ENCODE measurements at places on chromosomes 4 and X.

GRCh38 chr4:188778905-188779304 lies 639.7 kb downstream of the TRIML1 start:
- no peak for DNase-seq

- DNase-seq: no peak
Observed at GRCh38 chrX:153474718-153475117, 4.3 kb upstream of the HAUS7 start.

DNA sequence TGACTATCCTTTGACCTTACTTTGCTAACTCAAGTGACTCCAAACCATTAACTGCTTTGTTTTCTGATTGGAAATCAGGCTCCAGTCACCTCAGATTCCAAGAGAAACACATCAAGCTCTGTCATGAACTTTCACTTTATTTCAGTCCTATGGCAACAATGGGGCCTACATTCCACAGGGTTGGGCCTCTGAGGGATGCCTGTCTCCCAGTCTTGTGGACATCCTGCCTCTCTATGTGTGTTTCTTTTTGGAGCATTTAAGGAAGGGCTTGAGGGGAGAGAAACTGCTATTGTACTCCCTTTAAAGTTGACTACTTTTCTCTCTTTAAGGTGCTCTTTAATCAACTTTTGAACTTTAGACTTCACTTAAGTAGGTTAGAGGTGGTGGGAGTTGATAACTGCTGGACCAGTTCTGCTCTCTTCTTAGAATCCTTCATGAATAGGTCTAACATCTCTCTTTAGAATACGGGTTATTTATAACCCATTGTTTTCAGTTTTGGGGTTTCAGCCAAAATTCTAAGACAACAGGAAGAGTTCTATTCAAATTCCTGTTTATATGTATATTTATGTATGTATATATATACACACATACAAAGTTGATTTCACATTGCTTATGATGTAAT lies 274.3 kb upstream of the NR3C2 start:
- no peak for DNase-seq

DNA sequence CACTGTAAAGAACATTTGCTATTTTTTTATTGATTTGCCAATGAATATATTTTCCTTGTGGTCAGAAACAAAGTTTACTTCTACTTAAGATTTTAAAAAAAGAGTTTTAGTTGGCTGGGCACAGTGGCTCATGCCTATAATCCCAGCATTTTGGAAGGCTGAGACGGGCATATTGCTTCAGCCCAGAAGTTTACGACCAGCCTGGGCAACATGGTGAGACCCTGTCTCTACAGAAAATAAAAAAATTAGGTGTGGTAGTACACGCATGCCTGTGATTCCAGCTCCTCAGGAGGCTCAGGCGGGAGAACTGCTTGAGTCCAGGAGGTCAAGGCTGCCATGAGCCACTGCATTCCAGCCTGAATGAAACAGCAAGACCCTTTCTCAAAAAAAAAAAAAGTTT lies 36.8 kb downstream of the LRP2BP start:
- DNase-seq: no peak

GRCh38 chr4:120052856-120053255 lies 13.8 kb downstream of the MAD2L1 start:
- no peak for DNase-seq

DNA sequence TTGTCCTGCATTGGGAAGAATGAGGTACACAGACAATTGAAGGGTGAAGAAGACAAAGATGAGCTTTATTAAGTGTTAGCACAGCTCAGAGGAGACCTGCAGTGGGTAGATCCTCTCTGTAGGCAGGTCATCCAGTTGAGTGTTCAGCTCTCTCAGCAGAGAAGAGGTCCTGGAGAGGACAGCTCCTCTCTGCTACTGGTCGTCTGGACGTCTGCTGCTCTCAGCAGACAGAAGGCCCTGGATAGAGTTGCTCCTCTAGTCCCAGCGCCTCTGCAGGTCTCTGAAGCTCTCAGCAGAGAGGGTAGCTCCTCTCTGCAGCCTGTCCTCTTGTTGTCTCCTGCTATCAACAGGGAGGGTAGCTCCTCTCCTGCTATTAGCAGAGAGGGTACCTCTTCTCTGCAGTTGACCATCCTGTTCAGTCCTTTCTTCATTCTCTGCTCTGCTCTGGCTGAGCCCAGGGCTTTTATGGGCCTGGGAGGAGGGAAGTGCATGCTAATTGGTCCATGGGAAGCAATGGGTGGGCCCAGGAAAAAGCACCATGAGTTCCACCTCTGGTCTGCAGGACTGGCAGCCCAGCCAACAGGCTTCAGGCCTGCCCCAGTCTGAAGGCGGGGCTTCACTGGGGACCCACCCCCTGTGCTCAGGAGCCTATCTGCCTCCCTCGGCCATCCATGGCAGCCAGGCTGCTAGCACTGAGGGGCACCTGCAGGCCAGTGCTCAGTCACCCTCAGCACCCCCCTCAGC lies 54.1 kb upstream of the IBSP start:
- DNase-seq: no peak

DNA sequence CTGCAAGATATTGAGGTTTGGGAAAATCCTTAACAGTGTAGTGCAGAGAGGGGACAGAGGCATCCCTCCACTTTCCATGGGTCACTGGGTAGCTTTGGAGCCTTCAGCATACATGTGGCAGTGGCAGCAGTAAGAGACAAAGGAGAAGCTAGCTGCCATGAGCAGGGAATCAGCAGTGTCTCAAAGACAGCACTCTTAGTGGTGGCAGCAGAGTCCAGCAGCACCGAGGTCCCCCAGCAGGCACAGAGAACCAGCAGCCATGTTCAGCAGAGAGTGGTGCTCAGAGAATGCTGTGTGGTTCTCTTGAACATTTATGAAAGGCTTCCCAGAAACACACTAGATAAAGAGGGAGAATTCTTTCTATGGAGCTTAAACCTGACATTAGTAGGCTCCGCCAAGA lies 308.5 kb downstream of the CENPC start:
- DNase-seq: no peak

- DNase-seq: no peak
Observed at GRCh38 chrX:40049084-40049641, 48.6 kb downstream of the BCOR start.

DNA sequence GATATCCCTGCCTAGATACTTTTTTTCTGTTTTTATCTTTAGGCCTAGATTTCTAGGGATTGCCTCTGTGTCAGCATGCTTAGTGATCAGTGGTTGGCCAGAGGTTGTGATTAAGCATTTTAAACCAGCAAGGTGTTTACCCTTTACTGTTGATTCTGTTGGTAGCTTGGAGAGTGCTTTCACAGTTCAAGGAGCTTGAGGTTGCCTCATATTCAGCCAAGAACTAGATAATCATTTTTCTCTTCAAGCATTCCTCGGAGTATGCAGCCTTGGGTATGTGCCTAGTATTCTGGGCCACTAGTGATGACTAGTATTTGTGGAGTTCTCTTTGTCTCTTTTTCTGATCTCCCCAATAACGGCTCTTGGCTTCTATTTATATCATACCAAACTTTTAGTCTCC lies 20.4 kb downstream of the APOOL start:
- no peak for DNase-seq

DNA sequence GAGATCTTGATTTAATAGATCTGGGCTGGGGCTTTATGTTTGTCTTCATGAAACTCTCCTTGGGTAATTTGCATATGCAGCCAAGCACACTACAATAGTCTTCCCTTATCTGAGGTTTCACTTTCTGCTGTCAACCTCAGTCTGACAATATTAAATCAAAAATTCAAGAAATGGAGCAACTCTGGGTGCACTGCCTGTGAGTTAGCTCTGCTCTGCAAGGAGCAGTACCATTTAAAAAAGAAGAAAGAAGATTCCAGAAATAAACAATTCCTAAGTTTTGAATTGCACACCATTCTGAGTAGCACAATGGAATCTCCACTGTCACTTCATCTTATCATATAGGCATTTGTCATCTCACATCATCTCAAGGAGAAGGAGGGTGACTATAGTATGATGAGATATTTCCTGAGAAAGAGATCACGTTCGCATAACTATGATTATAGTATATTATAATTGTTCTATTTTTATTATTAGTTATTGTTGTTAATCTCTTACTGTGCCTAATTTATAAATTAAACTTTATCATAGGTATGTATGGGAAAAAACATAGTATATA lies 9.4 kb downstream of the FNIP2 start:
- no peak for DNase-seq

GRCh38 chr4:169956091-169956843 lies 69.9 kb downstream of the MFAP3L start:
- no peak for DNase-seq

DNA sequence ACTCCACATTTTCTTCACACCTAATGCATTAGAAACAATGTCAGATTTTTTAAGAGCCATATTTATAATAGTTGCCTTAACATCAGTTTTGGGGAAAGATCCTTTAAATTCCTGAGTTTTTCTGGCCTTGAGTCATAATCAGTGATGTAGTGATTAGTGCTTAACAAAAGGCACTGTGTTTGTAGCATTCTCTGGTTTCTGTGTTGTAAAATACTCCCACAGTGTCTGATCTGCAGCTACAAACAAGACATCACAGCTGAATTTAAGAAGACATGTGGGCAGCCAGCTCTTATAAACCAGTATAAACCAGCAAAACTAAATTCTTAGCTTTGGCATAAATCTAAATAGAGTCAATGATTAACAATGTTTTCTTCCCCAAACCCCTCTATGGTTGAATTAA lies 233.8 kb downstream of the FSTL5 start:
- DNase-seq: no peak

- no peak for DNase-seq
Observed at GRCh38 chr4:153062652-153063168, 126.6 kb downstream of the FHDC1 start.

DNA sequence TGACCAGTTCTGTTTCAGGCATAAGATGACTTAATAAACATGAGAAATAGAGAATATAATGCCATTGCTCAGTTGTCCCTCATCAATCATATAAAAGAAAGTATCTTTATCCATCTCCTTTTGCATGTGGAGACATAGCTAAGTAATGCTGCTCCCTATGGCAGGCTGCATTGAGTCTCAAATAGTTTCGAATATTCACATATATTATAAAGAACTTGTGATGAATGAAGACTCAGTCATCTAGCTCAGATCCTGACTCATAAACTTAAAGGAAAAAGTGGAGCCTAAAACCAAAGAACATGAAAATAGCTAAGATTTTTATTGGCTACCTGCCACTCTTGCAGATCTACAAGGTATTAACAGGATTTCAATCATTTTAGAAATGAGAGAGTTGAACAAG lies 11.7 kb upstream of the TLL1 start:
- DNase-seq: no peak

DNA sequence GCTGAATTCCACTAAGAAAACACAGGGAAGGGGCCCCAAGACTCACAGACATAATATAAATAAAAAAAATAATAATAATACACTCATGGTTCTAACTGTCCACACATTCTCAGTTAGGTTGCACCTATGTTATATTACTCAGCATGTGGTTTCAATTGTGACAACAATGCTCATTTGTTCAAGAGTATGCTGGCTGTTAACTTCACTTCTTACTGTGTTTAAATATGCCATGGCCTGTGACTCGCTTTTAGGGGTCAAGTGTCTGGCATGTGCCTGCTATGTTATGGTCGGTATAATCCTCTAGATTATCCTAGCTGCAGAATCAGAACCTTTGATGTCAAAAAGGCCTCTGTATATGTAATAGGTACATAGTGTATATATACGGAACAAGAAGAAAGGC lies 324.8 kb upstream of the INTU start:
- DNase-seq: no peak

GRCh38 chr4:173538909-173539445 lies 8.9 kb upstream of the HAND2 start:
- no peak for DNase-seq

GRCh38 chr4:24675721-24676389 lies 91.5 kb upstream of the DHX15 start:
- DNase-seq: no peak

- no peak for DNase-seq
Observed at GRCh38 chr4:187212446-187213080, 488.9 kb upstream of the FAT1 start.

GRCh38 chr4:99625369-99625768 lies 32.3 kb downstream of the C4orf54 start:
- DNase-seq: no peak

DNA sequence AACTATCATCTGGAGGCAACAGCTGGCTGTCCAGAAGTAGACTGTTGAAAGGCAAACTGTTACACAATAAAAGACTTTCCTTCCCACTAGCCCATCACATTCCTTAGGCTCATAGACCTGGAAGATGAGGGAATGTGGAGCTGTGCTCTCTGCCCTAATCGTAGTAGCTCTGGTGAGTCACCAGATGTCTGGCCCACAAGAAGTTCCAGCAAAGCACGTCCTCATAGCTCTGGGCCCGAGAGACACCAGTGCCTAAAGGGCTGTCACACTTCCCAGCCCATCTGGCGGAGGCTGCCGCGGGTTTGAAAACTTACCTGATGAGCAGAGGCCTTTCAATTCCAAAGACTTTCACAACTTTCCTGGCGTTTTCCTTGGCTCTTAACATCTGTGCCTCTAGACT lies 81.7 kb upstream of the STOX2 start:
- DNase-seq: no peak

DNA sequence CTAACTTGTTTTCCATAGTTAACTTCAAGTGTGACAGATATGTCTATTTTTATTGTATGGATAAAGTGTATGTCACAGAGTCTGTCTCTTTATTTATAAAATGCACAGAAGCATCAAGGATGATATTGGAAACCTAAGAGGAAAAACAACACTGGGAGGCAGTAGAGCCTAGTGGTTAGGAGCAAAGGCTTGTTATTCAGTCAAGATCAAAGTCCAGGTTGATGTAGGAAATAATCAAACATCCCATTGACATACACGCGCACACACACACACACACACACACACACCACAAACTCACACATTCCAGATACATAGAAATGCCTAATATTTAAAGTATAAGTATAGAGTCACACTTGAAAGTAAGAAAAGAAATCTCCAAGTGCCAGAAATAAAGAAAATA lies 206.8 kb downstream of the CHRDL1 start:
- no peak for DNase-seq

- no peak for DNase-seq
Observed at GRCh38 chr4:24063731-24064130, 173.9 kb upstream of the PPARGC1A start.

DNA sequence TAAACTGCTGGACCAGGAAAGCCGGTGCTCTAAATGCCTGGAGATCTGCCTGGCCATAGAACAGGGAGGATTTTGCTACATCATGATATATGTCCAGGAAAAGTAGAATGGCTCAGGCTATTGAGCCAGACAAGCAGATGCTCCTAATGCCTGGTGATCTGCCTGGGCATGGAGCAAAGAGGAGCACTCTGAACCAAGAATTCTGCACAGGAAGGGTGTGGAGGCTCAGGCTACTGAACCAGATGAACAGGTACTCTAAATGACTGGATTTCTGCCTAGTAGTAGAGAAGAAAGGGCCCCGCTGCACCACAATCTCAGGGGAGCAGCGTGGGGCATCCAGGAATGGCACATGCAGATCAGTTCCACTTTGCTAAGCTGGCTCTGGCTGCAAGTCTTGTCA lies 607.9 kb downstream of the ANKRD50 start:
- DNase-seq: no peak
